Peyer's patch (tissue), 4 donors: ENCODE measurements at places on chromosomes 4 and X. TPM values are rescaled to one million over a fixed set of nuclear protein-coding genes. Genes with fewer than 3 reads are reported as not detected.

DNA sequence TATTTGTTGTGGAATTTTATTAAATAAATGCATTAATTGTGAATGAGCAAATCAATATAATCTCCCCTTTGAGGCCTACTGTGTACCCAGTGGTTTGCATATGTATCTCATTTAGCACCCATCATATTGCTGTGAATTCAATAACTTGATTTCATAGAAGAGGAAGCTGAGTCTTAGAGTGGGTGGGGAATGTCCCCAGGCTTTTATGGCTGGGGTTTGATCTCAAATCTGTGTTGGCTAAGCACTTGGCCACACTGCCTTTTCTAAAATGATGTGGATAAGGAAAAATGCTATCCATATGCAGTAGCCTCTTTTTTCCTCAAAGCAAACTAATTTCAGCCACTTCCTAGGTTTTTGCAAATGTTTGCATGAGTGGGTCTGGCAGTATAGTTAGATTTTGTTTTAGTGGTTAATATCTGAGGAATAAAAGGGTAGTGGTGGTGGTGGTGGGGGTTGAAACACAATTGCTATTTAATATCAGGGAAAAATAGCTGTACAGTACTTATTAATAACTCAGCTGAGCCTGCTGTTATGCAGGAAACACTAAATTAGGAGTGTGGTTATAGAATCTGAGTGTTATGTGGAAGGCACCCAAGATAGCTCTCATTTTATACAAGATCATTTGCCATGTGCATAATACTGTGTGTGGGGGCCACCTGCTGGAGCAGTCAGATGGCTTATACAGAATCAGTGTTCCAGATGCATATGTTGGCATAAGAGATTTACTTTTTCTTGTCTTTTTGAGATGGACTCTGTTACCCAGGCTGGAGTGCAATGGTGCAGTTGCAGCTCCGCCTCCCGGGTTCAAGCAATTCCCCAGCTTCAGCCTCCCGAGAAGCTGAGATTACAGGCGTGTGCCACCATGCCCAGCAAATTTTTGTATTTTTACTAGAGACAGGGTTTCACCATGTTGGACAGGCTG lies 108.0 kb downstream of the TMEM131L start:
- no peaks in the 10 kb centered on the region for H3K4me1 ChIP-seq
- no peaks in the 10 kb centered on the region for H3K36me3 ChIP-seq
- H3K27ac ChIP-seq, result no peak overlapping the region
- H3K4me3 ChIP-seq, result no peak overlapping the region

DNA sequence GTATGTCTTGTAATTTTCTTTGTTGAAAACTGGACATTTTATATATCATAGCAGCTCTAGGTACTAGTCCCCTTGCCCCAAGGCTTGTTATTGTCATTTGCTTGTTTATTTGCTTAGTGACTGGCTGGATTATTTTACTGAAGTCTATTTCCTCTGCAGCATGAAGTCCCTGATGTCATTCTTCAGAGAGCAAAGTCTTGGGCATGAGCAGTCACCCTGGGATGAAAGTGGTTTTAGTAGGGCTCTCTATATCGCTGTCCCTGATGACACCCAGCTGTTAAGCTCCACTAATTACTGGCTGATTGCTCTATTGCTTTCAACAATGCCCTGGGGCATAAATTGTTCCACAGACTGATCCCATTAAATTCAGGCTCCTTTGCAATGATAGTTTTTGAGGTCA lies 113.5 kb upstream of the USP9X start:
- no peaks in the 10 kb centered on the region for H3K4me1 ChIP-seq
- no peak for DNase-seq
- no peak overlapping the region for H3K4me3 ChIP-seq
- no peaks in the 10 kb centered on the region for H3K36me3 ChIP-seq
- no peaks in the 10 kb centered on the region for H3K27me3 ChIP-seq

GRCh38 chr4:88091378-88091777 lies 67.1 kb downstream of the ABCG2 start:
- H3K36me3 ChIP-seq, result peaks cover 7% of the 10 kb centered on the region
- DNase-seq, result no peak
- H3K4me3 ChIP-seq, result no peak overlapping the region
- no peak overlapping the region for H3K27ac ChIP-seq
- no peaks in the 10 kb centered on the region for H3K27me3 ChIP-seq

- H3K36me3 ChIP-seq, result no peaks in the 10 kb centered on the region
- DNase-seq, result no peak
- H3K4me3 ChIP-seq, result no peak overlapping the region
- H3K4me1 ChIP-seq, result no peaks in the 10 kb centered on the region
- no peaks in the 10 kb centered on the region for H3K27me3 ChIP-seq
These were observed 108.8 kb downstream of the HHIP start for GRCh38 chr4:144754562-144755410.

GIMD1 gene
- total RNA-seq, result not detected

GPRIN3 gene
- total RNA-seq, result 20.6 TPM
